ENCODE measurements at places on chromosomes 6 and 20.

DNA sequence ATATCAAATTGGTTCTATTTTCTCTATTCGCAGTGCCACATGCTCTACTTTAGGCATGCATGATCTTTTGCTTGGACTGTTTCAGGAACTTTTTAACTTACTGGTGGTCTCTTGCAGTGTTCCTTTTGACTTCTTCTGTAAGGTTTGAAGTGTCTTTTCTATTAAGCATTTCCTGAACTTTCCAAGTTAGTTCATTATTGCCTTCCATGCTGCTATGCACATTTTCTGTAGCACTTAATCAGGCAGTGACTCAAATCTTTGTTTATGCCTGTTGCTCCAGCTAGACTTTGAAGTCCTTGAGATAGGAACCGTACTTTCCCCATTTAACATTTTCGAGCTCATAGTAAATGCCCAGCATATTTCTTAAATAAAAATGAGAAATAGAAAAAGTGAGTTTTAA, 52.2 kb downstream of the FAM83B start:
- no peak for DNase-seq

- DNase-seq: no peak
Measured at GRCh38 chr20:21004386-21005076, 101.6 kb downstream of the LINC00237 start.

DNA sequence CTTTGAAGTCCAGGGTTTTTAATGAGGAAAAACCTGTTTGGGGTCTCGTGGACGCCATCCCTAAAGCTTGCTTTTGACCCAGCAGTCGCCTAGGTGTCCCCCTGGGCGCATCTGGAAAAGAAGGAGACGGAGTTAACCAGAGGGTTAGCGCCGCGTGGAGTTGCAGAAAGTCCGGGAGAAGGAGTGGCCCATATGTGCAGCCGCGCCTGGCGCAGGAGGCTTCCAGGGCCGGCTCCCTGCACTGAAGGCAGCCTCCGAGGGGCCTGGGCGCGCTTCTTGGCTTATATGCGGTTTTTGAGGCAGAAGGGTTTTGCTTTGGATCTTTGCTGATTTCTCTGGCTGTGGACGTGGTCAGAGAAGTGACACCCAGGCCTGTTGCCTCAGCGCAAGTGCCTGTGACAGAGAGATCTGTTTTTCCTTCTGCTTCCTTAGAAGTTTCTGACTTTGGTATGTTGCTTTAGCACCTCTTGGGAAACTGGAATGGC, 987 bp downstream of the TMEM181 start:
- no peak for DNase-seq

- no peak for DNase-seq
Measured at GRCh38 chr6:89302936-89303335, 12.2 kb downstream of the GABRR2 start.

- DNase-seq: peak; percentile 22
Measured at GRCh38 chr6:14925699-14926026, 320.2 kb upstream of the JARID2 start.

GRCh38 chr6:56168596-56168995, 78.8 kb downstream of the COL21A1 start:
- no peak for DNase-seq

- no peak for DNase-seq
Measured at GRCh38 chr6:109304284-109305015, 77.8 kb downstream of the CD164 start.

GRCh38 chr6:134373282-134373922, 55.5 kb upstream of the SGK1 start:
- peak; percentile 95 for DNase-seq

DNA sequence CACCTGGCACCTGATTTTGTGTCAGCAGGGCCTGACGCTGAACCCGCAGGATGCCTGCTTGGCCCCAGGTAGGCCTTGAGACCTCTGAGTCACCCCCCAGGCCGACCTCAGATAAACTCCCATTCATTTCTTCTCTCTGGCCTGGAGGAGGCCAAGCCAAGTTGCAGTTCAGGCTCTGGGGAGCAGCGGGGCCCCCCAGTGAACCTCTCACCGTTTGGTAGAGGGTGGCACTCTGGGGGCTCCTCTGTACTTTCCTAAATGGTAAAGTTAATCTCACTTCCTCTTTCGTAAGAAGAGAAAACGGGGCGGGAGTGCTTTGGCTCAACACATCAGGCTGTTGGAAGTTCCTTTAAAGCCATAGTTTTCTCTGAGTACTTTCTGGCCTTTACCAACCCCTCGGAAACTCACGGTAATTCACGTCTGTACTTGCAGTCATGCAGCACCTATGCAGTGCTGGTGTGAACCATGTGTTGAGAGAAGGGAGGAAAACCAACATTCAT, 2.8 kb downstream of the SIRPA start:
- DNase-seq: no peak

- DNase-seq: no peak
Measured at GRCh38 chr6:1435806-1436205, 46.4 kb downstream of the FOXF2 start.

DNA sequence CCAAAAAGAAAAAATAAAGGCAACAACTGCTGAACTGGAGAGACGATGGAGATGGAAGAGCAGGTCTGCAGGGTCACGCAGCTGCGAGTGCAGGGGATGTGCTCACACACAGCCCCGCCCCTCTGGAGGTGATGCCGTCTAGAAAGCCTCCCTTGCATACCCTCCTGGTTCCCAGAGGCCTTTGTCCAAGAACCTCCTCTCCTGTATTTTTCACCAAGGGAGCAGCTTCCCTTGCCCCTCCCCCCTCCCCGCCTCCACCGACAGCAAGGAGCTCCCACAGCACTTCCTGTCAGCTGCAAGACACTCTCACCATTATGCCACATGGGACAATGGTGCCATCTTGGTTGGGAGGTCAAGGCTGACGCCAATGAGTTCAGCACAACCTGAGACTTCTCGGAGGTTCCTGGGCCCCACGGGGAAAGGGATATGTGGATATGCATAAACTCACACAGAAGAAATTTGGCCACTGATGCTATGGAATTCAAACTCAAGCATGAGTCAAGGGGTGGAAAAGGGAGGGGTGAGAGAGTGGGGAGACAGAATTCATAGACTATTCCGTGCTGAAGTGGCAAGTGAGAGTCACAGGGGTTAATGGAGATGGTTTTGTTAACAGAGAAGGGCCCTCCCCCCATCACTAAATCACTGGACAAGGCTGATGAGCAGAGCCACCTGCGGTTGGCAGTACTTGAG, 132.9 kb downstream of the SCML4 start:
- peak; percentile 92 for DNase-seq

DNA sequence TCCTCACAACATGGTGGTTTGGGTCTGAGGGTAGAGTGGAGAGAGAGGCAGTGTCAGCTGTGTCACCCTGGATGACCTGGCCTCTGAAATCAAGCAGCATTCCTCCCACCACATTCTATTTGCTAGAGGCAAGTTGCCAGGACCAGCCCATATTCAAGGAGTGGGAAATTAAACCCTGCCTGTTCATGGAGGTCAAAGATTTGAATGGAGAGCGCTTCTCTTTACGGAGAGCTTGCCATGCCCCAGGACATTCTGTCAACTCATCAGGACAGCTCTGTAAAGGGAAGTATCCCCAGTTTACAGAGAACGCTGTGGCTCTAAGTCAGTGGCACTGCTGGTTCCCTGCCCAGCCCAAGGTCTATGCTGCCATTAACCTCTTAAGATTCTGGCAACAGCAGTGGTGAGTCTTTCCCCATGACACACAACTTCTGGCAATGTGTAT, 90.0 kb upstream of the INSM1 start:
- DNase-seq: no peak

DNA sequence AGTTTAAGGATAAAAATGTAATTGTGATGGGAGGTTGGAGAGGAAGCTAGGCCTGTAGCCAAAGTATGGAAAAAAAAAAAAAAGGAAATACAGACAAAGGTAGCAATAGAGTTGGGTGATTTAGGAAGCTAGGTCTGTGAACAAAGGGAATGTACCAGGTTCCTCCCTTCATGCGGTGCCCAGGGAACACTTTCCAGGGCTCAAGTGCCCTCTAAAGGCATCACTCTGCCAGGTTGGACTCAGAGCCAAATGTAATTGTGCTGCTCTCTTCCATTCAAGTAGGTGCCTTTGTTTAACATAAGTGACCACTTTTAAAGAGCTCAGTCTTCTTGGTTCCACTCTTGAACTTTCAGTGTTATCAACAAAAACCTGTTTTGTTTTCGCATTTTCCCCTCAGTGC, 159.7 kb upstream of the AHI1 start:
- DNase-seq: no peak

- no peak for DNase-seq
Measured at GRCh38 chr6:36699348-36699747, 1.7 kb downstream of the RAB44 start.

DNA sequence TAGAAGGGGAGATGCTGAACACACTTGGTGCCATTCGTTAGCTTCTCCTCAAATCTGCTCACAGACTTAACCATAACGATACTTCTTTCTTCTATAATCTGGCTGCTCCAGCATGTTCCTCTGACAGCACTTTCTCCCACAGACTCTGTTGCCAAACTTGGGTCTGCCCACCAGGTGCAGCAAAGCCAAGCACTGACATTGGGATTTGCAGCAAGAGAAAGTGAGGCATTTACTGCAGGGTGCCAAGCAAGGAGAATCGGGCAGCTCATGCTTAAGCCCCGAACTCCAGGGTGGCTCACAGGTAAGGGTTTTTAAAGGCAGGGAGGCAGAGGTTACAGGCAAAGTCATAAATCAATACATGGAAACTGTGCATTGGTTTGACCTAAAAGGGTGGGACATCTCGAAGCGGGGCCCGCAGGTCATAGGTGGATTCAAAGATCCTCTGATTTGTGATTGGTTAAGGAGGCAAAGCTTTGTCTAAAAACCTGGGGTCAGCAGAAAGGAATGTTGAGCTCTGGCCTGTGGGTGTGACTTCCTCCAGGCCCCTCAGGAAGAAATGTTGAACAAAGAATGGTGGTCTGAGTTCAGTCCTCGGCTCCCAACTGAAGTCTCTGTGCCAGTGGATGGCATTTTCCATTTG, 25.1 kb upstream of the PNPLA1 start:
- no peak for DNase-seq

GRCh38 chr6:133131621-133132465, 109.3 kb upstream of the EYA4 start:
- no peak for DNase-seq

- no peak for DNase-seq
Measured at GRCh38 chr6:11514672-11515071, 22.9 kb upstream of the TMEM170B start.

GRCh38 chr6:83431545-83432155, 799 bp upstream of the ME1 start:
- no peak for DNase-seq

DNA sequence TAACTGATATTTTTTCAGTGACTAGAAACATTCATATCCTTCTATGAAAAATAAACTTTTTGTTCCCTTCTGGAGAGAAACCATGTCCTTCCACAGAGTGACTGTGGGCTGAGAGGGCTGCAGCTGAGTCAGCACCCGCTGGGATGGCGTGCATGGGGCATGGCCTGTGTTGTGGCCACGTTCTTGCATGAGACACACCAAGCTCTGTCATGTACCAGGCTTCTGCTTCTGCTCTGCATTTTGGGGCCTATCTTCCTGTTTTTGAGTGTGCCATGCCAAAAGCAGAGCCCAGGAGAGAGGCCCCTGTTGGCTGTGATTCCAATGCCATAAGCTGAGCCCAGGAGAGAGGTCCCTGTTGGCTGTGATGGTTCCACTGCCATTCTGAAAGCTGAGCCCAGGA, 10.8 kb downstream of the APMAP start:
- DNase-seq: peak; percentile 31

DNA sequence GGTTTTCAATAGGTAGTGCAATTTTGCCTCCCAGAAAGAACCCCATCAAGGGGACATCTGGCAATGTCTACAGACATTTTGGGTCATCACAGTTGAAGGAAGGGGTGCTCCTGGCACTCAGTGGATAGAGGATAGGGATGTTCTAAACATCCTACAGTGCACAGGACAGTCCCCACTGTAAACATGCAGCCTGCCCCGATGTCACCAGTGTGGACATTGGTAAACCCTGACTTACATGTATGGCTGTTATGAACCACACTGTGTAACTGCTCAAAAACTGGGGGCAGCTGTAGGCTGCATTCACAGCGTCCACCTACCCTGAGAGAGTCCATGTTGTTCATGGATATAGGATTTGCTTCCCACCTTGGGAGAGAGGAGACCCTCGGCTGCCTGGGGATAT, 79.3 kb upstream of the FOXQ1 start:
- DNase-seq: no peak

- DNase-seq: no peak
Measured at GRCh38 chr6:26411751-26412150, 9.7 kb downstream of the BTN3A1 start.

DNA sequence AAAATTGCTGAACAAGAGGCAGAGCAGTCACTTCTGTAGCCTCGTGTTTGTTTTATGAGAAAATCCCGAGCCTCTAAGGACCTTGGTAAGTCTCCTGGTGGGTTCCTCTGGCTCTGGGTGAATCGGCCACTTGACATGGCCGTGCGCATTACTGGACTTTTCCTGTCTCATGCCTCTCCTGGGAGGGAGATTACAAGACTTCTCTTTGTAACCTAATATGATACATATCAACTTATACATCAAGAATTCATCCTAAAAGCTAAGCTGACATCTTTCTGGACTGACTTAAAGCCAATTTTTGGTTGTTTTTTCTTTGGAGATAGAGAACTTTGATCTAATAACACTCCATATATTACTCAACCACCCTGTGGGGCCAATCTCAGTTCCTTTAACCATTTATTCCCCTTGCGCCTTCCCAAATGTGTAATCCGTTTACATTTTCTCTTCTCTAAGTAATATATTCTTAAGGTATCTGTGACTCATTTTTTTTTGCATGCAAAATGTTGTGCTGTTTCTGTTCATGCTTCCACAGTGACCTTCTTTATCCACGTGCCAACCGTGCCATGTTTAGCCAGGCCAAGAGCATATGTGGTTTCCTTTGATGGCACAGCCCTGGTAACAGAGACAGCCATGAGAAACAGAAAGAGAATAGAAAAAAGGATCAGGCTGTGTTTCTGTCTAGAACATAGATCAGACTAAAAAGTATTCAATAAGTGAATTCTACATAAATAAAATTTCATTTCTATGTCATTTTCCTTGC, 47.5 kb upstream of the JAG1 start:
- no peak for DNase-seq

DNA sequence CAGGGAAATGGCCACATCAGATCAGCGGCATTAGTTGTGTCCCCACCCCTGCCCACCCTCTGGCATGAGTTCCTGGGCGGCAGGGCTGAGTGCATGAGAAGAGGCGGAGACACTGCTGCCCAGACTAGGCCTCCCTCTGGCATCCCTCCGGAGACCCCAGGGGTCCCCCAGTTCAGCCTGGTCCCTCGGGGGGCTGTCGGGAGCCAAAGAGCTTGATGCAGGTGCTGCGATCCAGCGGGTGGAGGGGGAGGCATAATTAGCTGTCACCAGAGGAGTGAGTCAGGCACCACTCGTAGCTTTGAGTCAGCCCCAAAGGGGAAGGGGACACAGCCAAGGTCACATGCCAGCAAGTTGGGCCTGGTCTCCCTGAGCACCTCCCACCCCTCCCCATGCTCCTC, 34.5 kb downstream of the DLGAP4 start:
- DNase-seq: no peak

GRCh38 chr20:59580991-59581401, 23.3 kb upstream of the PHACTR3 start:
- DNase-seq: no peak

All from stromal cell of bone marrow (primary cell).